ENCODE measurements at places on chromosomes 5 and 9. TPM values are rescaled to one million over a fixed set of nuclear protein-coding genes. Genes with fewer than 3 reads are reported as not detected.
A peak's percentile ranks its signal among the peaks of the same experiment; 100 is the strongest.

The BNC2 gene
- total RNA-seq, result 69.0 TPM

DNA sequence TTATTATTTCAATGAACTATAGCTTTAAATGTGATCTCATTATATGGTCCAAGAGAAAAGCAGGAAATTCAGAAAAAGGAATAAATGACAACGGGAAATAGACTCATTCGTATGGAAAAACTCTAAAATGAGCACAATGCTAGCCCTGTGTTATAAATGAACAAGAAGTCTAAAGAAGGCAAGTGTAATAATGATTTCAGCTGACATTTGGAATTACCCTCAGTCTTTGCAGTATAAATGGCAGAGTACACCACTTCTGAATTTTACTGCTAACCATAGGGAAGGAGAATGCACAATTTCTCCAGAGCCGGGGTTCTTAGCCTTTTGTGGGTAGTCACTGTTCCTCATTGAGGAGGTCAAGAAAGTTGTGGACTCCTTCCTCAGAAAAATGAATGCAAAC, 93.1 kb downstream of the ANKRD55 start:
- H3K36me3 ChIP-seq, result no peaks in the 10 kb centered on the region
- no peak for DNase-seq
- no peak overlapping the region for H3K27ac ChIP-seq
- no peak overlapping the region for H3K4me3 ChIP-seq
- no peaks in the 10 kb centered on the region for H3K4me1 ChIP-seq
- no peaks in the 10 kb centered on the region for H3K27me3 ChIP-seq

DNA sequence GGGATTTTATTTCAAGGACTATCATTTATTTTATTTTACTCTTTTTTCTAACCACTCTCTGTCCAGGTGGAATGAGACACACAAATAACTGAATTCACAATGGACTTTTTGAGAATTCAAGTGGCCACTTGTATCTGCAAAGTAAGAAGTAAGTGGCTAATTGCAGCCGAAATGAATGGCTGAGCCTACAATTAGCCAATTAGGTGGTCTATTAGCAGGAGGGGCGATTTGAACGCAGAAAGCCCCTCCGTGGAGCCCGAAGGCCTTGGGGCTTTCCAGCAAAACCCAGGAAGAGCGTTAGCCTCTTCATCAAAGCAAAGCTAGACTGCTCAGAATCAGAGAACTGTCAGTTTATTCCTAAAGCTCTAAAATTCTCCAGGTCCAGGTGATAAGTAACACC, 176.9 kb downstream of the EBF1 start:
- H3K27me3 ChIP-seq, result no peaks in the 10 kb centered on the region
- no peak overlapping the region for H3K27ac ChIP-seq
- no peak for DNase-seq
- H3K36me3 ChIP-seq, result no peaks in the 10 kb centered on the region
- peaks cover 2% of the 10 kb centered on the region for H3K4me1 ChIP-seq
- H3K4me3 ChIP-seq, result no peak overlapping the region

The LCN15 gene
- total RNA-seq, result not detected

DNA sequence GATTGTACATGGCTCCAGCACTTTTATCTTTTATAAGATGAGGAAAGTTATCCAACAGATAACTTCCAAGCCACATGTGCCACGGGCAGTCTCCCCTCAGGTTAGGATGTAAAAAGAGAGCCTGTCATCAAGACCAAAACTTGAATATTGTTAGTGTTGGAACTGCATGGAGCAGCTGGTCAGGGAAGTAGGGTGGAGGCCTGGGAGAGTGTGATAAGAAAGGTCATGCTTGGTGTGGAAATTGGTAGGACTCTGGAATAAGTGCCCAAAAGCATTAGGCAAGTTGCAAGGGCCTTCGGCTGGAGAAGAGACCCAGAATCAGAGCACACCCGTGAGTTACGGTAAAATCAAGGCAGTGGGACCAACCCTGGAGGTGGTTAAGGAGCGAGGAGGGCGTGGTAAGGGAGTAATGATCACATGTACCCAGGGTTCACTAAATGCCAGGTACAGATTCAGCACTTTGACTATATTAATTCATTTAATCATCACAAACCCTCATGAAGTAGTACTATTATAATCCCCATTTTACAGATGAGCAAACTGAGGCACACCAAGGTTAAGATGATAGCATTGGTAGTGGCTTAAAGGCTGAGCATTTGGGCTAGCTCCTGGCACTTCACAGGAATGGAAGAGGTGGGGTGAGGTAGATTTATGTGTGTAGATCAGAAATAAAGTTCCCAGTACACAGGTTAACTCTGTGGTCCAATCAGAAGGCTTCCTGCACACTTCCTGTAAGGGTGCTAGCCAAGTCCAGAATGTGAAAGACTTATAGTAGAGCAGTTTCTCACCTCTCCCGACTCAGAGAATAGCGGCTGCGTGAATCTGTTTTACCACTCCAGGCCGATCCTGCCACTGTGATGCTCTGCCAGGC, 96.5 kb upstream of the ZNF608 start:
- H3K36me3 ChIP-seq, result no peaks in the 10 kb centered on the region
- no peak overlapping the region for H3K27ac ChIP-seq
- peak; percentile 50 for DNase-seq
- no peaks in the 10 kb centered on the region for H3K27me3 ChIP-seq
- H3K4me1 ChIP-seq, result peaks cover 4% of the 10 kb centered on the region

- no peaks in the 10 kb centered on the region for H3K4me1 ChIP-seq
- peak overlapping the region; percentile 35 for H3K27ac ChIP-seq
- peak; percentile 78 for DNase-seq
- no peaks in the 10 kb centered on the region for H3K36me3 ChIP-seq
- H3K27me3 ChIP-seq, result no peaks in the 10 kb centered on the region
- H3K4me3 ChIP-seq, result no peak overlapping the region
Observed at GRCh38 chr9:113626735-113627495, 163.4 kb downstream of the RGS3 start.

The OR13C3 gene
- total RNA-seq, result not detected

DNA sequence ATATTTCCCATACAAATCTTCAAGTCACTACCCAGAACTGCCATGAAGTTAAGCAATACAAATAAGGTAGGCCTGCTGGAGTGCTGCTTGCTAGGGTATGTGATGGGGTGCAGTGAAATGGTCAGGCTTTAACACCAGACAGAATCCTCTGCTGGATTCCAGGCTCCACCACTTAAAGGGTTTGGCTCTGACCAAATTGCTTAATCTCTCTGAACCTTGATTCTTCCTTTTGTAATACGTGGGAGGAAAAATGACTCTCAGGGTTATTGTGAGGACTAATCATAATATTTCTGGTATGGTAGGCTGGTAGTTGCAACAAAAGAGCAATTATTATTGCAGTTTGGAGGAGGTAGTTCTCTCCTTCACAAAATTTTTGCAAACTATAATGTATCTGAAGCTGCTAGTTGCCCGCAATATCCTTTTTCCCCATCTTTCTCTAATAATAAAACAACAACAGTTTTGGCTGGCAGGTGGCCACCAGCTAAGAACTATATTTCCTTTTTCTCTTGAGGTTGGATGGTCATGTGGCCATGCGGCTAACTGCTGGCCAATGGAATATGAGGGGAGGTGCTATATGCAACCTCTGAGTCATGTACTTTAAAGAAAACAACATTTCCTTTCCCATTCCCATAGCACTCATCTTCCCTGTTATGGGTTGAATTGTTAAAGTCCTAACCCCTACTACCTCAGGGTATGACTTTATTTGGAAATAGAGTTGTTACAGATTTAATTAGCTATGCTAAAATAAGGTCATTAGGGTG, 44.1 kb downstream of the CCL28 start:
- H3K27ac ChIP-seq, result no peak overlapping the region
- H3K4me3 ChIP-seq, result no peak overlapping the region
- no peaks in the 10 kb centered on the region for H3K36me3 ChIP-seq

GRCh38 chr5:76620166-76620565, 3.0 kb downstream of the F2RL2 start:
- H3K27me3 ChIP-seq, result no peaks in the 10 kb centered on the region
- DNase-seq, result no peak
- H3K36me3 ChIP-seq, result no peaks in the 10 kb centered on the region
- H3K27ac ChIP-seq, result no peak overlapping the region

GRCh38 chr5:17400724-17401469, 97.1 kb upstream of the TAF11L2 start:
- no peak overlapping the region for H3K4me3 ChIP-seq
- no peak for DNase-seq
- H3K36me3 ChIP-seq, result no peaks in the 10 kb centered on the region
- H3K27ac ChIP-seq, result no peak overlapping the region
- H3K27me3 ChIP-seq, result peaks cover 3% of the 10 kb centered on the region
- H3K4me1 ChIP-seq, result no peaks in the 10 kb centered on the region

DNA sequence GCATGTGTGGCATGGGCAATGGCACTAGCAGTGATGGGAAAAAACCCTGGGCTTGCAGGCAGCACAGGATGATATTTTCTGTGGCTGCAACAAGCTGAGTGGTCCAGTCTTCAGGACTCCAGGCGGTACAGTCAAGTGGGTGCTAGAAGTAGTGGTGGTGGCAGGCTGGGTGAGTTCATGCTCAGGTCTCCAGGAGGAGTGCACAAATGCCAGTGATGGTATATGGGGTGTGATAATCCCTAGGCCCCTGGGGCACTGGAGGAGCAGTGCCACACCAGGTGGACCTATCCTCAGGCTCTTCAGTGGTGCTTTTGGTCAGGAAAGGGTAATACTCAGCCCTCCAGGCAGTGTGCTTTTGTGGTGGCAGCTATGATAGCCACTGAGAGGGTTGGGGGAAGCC, 496.4 kb downstream of the PRR16 start:
- H3K27ac ChIP-seq, result no peak overlapping the region
- DNase-seq, result no peak
- H3K36me3 ChIP-seq, result no peaks in the 10 kb centered on the region
- H3K4me1 ChIP-seq, result no peaks in the 10 kb centered on the region
- no peak overlapping the region for H3K4me3 ChIP-seq

DNA sequence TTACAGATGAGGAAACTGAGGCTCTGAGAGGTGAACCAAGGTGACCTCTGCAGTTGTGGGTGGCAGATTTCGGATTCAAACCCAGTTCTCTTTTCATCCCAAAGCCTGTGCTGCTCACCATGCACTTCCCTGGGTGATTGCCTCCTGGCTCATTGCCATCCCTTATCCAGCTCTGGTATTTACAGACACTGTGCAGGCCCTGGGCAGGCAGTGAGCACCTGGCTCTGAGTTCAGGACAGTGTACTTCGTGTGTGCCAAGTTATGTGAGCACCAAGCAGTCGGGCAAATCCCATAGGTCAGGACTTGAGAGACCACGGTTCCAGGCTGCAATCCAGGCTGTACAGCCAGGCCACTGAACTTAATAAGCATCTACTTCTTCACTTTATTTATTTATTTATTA, 1.4 kb downstream of the LRSAM1 start:
- no peaks in the 10 kb centered on the region for H3K27me3 ChIP-seq
- no peaks in the 10 kb centered on the region for H3K36me3 ChIP-seq
- no peak overlapping the region for H3K27ac ChIP-seq
- H3K4me1 ChIP-seq, result no peaks in the 10 kb centered on the region
- no peak for DNase-seq
- H3K4me3 ChIP-seq, result no peak overlapping the region

DNA sequence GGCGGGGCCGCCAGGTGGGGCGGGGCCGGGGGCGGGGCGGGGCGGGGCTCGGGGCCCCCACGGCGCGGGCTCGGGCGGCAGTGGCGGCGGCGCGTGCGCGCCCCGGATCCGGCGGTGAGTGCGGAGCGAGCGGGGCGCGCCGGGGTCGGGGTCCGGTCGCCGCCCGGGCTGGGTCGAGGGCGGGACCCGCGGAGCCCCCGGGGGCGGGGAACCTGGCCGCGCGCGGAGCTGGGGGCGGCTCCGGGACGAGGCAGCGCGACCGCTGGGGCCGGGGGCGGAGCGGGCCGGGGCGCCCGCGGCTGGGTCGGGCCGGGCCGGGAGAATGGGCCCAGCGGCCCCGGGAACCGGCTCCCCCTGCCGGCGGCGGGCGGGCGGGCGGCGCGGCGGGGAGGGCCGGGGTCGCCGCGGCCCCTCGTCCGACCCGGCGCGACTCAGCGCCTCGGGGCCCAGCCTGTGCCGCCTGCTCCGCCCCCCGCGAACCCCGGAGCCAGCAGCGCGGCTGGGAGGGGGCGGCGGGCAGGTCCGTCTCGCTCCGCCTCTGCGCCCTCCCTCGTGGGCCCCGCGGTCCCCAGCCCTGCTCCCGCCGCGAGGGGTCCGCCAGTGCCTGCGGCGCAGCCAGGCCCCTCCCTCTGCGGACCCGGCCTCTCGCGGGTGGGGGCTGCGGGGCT, 3.1 kb downstream of the EGFL7 start:
- H3K27ac ChIP-seq, result no peak overlapping the region
- peak overlapping the region; percentile 12 for H3K4me3 ChIP-seq
- no peaks in the 10 kb centered on the region for H3K27me3 ChIP-seq

The PAIP2 gene
- total RNA-seq, result 77.6 TPM

DNA sequence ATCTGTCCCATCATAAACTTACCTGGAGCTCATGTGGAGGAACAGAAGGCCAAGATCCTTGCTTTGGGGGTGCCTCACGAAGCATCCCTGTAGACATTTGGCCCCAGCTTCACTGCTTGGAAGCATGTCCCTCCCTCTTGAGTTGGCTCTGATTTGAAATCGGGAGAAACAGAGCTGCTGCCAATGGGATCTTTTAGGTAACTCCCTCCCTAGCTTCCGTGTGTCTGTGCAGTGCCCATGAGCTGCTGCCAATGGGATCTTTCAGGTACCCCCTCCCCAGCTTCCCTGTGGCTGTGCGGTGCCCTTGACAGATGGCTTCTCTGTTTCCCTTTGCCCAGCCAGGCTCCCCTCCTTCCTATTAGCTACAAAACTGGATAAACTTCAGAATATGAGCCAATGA, 178.0 kb downstream of the NR3C1 start:
- H3K27ac ChIP-seq, result no peak overlapping the region
- no peak for DNase-seq
- H3K36me3 ChIP-seq, result peaks cover 6% of the 10 kb centered on the region
- no peaks in the 10 kb centered on the region for H3K4me1 ChIP-seq

DNA sequence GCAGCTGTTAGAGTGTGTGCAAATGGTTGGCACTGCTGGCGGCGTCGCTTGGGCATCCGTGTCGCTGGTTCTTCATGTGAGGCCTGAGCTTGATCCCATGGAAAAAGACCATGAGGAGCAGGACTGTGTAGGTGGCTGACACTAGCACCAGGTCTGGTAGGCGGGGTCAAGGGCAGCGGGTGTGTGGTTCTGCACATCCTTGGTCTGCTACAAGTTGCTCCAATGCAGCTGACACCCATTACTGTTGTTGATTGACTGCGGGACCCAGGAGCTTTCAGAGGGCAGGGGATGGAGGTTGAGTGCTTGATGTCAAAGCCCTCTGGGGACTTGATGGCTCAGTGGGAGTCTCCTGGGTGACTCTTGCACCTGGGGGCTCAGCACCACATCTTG, 29.0 kb upstream of the PITX1 start:
- H3K27me3 ChIP-seq, result no peaks in the 10 kb centered on the region
- no peak overlapping the region for H3K4me3 ChIP-seq

The PNPLA7 gene
- total RNA-seq, result 7.6 TPM

Measured in aorta (tissue), 5 donors.